ENCODE measurements at places on chromosomes 6 and 20.

DNA sequence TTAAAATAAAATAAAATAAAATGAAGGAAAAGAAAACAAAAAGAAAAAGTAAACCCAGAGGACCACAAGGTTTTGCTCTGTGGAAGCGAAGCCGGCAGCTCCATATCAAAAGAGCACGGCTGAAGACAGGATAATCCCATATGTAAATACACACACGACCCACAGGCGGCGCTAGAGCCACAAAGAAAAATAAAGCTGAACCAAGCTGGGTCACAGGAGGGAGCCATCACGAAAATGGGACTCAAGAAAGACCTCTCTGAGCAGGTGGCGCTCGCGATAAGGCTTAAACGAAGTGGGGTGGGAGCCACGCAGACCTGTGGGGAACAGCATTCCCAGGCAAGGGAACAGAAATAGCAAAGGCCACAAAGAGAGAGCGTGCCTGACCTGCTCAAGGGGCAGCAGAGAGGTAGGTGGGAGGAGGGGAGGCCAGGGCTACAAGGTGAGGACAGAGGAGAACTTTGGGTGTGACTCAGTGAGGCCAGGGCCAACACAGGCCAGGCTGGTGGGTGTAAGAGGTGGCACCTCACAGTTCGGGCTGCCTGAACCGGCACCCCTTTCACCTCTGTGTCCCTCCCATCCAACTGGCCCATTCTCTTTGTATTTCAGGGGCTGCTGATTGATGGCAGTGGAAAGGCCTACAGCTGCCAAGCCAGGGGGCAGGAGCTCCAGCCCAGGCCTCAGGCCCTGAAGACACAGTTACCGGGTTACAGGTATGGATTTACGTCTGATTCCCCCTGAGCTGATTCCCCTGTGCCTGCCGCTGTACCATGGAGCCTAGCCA, 26.0 kb downstream of the PTGIS start:
- DNase-seq, result peak; percentile 53

GRCh38 chr20:31257364-31257763, at the start of gene DEFB115:
Gene DEFB115 (plus strand): TSS chr20:31257664. CDS start chr20:31257664, 0 bp downstream.
- DNase-seq, result no peak

DNA sequence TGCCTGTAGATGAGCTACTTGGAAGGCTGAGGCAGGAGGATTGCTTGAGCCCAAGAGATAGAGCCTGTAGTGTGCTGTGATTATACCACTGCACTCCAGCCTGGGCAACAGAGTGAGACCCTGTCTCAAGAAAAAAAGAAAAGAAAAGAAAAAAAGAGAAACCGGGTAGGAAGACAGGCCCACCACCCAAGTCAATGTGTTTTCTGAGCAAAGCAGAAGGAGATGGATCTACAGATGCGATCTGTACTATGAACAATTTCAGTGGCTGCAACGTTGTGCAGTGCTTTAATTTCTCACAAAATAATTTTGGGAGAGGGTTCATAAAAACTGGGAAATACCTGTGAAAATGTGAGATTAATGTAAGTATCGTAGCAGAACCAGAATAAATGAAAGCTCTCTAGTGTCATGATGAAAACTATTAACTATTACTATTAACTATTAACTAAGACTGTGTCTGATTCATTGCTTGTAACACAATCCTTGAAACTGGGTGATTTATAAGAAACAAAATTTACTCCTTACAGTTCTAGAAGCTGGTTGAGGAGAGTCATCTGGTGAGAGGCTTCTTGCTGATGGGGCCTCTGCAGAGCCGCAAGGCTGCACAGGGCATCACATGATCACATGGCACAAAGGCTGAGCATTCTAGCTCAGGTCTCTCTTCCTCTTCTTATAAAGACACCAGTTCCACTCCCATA, 233.1 kb upstream of the ZNF217 start:
- no peak for DNase-seq

- no peak for DNase-seq
Measured at GRCh38 chr6:12026120-12026519, 14.0 kb downstream of the HIVEP1 start.

GRCh38 chr6:44064089-44064947, 62.9 kb downstream of the MRPL14 start:
- DNase-seq, result no peak

DNA sequence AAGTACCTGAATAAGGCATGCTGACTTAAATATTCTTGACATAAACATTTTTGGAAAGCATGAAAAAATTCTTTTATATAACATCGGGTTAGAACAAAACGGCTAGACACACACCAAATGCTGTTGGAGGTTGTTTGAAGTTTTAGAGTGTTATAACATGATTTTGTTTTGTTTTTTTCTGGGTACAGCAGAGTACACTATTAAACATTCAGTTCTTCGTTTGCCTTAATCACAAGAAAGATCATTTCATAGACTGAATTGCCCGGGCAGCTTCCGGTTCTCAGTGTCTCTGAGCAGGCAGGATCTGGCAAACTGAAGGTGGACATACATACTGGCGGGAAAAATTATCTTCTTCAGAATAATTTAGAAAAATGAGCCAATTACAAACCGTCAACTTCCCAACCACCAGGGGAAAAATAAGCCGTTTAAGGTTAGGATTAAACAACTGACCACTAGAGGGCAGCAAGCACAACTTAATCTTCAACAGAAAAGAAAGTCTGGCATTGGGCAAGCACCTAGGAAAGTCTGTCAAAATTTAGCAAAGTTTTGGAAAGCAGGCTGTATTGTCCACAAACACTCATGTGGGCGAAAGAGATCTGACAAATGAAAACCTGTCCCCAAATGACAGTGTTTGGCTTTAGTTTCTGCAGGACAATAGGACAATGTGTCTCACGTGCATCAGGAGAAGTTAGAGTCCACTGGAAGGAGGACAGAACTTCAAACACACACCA, 15.0 kb downstream of the ZNF217 start:
- no peak for DNase-seq

- no peak for DNase-seq
Measured at GRCh38 chr6:29171736-29172135, 1.0 kb downstream of the OR2J2 start.

GRCh38 chr6:126696921-126697693, 357.2 kb downstream of the CENPW start:
- DNase-seq, result no peak

DNA sequence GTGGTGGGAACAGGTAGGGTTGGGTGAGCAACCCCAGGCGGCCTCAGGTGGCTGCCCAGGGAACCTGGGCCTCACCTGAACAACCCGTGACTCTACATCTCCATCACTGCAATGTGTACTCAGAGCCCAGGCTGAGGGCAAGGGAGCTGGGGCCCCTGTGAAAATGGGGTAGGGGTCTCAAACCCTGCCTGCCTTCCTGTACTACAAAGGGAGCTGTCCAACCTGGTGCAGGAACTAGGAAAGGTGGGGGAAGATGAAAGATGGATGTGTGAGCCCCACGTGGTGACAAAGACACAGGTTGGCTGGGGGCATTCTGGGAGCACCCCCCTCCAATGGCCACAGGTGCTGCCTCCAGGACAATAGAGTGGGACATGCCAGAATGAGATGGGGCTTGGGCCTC, 62.1 kb upstream of the SLC2A12 start:
- DNase-seq, result no peak

DNA sequence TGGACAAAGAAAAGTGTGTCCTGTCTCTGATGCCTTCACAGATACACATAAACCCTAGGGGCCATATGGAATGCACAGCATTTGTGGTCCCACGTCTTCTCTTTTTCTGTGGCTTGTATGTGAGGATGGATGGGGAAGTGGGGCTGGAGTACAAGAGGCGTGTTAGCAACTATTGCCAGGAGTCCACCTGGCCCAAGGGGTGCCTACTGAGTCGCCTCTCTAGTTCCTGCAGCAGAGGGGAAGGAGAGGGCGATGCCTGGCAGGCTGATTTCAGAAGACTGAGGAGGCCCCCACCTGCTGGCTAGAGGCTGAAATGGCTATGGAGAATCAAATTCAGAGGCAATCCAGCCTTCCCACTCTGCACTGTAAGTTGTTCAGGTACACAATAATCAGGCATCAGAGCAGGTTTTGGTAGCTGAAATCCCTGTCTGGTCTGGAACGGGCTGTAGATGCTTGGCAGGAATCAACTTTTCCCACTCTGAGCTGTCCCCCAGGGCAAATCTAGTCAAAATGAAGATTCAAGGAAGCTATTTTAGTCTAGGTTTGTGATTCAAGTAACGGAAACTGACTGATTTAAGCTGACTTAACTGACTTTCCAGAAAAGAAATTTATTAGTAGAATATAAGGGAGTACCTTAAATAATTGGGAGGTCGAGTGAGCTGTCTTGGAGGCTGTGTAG, 14.9 kb upstream of the PPARD start:
- peak; percentile 55 for DNase-seq

DNA sequence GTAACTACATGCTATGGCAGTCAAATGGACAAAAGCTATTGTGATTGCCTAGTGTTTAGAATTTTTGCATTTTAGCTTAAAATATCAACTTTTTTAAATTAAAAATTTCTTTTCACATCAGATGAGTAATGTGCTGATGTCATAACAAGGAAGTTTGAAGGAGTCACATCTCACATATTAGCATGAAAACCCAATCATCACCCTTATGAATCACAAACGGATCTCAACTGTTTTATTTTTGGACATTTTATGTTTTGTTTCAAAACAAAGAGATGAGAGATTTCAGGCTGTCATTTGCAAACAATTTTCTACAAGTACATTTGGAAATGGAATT, 53.6 kb upstream of the TRERF1 start:
- DNase-seq, result no peak

- no peak for DNase-seq
Measured at GRCh38 chr6:114446342-114446741, 103.5 kb upstream of the HS3ST5 start.

GRCh38 chr6:89368999-89369398, 16.5 kb upstream of the UBE2J1 start:
- no peak for DNase-seq

- no peak for DNase-seq
Measured at GRCh38 chr20:43183536-43184070, 6.1 kb downstream of the PTPRT start.

GRCh38 chr6:156889469-156889868, 112.3 kb downstream of the ARID1B start:
- no peak for DNase-seq

GRCh38 chr6:91606148-91606901, 1019.5 kb upstream of the MAP3K7 start:
- no peak for DNase-seq

GRCh38 chr6:102553214-102553613, 1159.7 kb downstream of the GRIK2 start:
- no peak for DNase-seq

GRCh38 chr6:32970413-32971241, 2.2 kb downstream of the BRD2 start:
- peak; percentile 85 for DNase-seq

DNA sequence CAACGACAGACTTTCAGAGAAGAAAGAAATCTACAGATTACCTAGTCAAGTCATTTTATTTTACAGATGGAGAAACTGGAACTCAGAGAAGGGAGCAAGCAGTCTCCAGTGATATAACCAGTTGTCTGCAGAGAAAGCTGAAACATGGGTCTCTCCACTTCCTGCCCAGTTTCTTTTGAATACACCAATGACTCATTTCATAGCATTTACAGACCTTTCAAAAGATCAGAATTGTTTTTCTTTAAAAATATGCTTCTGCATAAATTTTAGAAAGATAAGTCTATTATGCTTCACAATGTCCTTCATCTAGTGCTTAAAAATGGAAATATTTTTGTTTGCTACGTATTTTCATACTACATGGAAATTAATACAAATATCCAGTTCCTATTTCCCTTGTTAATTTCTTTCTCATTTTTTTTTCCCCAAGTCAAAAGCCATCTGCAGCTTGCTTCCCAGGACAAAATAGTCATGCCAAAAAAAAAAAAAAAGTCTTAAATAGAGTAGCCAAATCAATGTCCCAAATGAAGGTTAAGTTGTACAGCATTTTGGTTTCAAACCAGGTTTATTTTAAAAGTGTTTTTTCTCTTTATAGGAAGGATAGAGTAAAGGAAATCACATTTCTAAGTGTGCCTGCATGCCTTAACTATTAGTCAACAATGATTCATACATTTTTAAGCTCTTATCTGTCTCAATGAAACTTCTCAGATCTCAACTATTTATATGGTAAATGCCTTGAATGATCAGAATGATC, 36.9 kb downstream of the ARHGAP18 start:
- no peak for DNase-seq

GRCh38 chr20:24617757-24618450, 148.5 kb downstream of the SYNDIG1 start:
- no peak for DNase-seq

DNA sequence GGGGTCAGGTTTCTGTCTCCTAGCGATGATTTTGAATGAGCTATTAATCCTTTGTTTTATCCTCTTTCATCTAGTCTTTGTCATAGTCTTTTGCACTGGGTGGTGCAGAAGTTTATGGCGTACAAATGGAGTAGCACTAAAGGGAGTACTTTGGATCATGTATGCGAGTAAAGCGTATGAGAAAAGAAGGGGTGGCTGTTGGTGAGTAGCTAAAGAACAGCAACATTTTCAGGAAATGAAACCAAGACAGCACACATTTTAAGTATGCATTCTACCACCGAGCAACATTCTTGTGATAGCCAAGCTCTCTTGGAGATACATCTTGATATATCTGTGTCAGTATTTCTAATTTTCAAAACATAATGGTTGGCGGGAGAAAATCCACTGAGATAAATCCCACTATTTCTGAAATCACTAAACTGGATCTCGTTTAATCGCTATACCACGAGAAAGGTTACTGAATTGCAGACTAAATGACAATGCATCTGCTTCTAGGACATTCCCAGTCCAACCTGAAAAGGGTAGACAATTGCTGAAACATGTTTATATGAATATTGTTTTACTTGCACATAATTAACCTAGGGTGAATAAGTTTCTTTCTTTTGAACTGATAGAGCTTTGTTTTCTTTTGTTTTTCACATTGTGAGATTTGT, 196.1 kb downstream of the TRIM27 start:
- no peak for DNase-seq

DNA sequence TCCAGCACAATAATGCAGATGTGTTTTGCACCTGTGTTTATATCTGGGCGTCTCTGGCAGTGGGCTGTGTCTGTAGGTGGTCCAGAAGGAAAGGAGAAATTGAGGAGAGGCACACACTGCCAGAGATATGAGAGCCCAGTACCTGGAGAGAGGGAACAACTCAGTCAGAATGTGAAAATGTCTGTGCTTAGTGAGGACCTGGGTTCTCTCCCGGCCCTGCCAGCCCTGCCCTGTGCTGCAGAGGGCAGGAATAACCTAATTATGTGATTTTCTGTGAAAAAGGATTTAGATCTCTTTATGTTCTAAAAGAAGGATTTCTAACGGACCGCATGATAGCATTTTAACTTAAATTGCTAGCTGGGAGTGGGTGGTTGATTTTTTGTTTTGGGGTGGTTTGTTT, 8.3 kb upstream of the EXOC2 start:
- DNase-seq, result no peak

- no peak for DNase-seq
Measured at GRCh38 chr6:34864007-34864406, 23.8 kb downstream of the TAF11 start.

- DNase-seq, result no peak
Measured at GRCh38 chr6:93496548-93496947, 77.2 kb upstream of the EPHA7 start.

DNA sequence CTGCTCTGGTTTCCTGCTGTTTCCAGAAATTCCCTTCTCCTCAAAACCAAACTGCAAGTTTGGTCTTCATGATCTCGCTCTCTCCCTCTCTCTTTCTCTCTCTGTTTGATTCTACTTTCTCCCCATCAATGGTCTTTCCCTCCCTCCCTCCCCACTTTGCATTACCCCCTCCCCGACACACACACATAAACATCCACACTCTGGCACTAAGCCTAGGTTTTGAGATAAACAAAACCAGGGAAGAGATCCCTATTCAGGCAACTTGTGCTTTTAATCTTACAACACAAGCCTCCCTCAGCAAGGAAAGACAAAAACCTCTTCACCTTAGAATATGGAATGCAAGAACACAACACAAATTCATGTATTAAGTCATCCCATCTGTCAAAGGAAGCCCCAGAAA, 73.5 kb upstream of the PTPRT start:
- DNase-seq, result no peak
